K562 (cell line): ENCODE measurements at places on chromosomes 7 and 10.
A peak's percentile ranks its signal among the peaks of the same experiment; 100 is the strongest.

DNA sequence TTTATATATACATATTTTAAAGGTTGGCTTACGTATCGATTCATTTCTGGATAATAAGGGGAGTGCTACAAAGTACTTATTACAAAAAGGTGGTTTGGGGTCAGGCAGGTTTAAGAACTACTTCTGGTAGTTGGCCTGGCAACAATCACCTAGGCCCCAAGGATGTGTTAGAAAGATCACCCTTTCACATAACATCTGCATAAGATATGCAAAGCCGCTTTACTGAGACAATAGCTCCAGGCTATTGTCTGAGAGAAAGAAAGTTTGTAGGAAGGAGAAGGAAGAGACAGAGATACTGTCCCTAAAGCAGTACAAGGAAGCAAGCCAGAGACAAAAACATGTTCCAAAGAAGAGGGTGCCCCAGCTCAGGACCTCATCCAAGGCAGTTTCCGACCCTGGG lies 6.2 kb downstream of the PAXIP1 start:
- H3K27me3 ChIP-seq = no peaks in the 10 kb centered on the region
- no peak overlapping the region for H3K4me3 ChIP-seq
- H3K4me1 ChIP-seq = peaks cover 13% of the 10 kb centered on the region
- DNase-seq = no peak
- H3K27ac ChIP-seq = no peak overlapping the region

GRCh38 chr7:73758581-73759138 lies 11.4 kb downstream of the CLDN3 start:
- peak; percentile 57 for DNase-seq
- no peak overlapping the region for H3K27ac ChIP-seq
- no peak overlapping the region for H3K4me3 ChIP-seq
- no peaks in the 10 kb centered on the region for H3K36me3 ChIP-seq
- no peaks in the 10 kb centered on the region for H3K27me3 ChIP-seq

DNA sequence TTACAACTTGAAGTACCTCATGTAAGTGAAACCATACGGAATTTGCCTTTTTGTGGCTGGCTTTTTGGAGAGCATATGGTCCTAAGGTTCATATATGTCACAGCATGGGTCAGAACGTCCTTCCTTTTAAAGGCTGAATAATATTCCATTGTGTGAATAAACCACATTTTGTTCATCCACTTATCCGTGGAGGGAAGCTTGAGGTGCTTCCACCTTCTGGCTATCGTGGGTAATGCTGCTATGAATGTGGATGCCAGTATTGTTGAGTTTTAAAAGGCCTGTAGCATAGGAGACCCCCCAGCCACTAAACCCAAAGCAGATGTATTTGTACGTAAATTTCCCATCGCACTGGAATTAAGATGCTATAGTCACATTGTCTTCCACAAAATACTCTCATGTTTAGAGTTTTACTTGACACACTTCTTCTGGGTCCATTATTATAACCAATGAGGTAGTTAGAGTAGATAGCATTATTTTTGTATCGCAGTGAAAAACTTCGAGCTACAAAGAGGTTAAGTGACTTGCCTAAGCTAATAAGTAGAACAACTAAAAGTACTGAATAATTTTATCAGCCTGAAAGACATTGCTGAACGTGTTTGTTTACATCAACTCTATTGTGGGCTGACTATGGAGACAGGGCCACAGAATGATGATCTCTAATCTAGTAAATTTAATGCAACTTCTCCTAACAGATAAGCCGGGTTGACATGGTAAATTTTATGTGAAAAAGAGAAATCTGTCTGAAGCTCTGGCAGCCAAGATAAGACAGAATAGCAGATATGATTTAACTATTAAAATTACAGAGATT lies 183.0 kb upstream of the CTBP2 start:
- H3K27ac ChIP-seq = no peak overlapping the region
- no peaks in the 10 kb centered on the region for H3K36me3 ChIP-seq
- peak; percentile 15 for DNase-seq

- no peak overlapping the region for H3K27ac ChIP-seq
- H3K27me3 ChIP-seq = no peaks in the 10 kb centered on the region
- DNase-seq = no peak
- peaks cover 15% of the 10 kb centered on the region; the same call in 2 of the 3 replicates for H3K36me3 ChIP-seq
Observed at GRCh38 chr7:16318989-16319915, 102.1 kb downstream of the CRPPA start.

GRCh38 chr10:79139124-79139835 lies 70.5 kb downstream of the ZMIZ1 start:
- no peaks in the 10 kb centered on the region for H3K27me3 ChIP-seq
- peak overlapping the region; percentile 35; the same call in 1 of the 3 replicates for H3K27ac ChIP-seq
- H3K4me3 ChIP-seq = no peak overlapping the region
- H3K36me3 ChIP-seq = peaks cover 45% of the 10 kb centered on the region; the same call in 2 of the 3 replicates

DNA sequence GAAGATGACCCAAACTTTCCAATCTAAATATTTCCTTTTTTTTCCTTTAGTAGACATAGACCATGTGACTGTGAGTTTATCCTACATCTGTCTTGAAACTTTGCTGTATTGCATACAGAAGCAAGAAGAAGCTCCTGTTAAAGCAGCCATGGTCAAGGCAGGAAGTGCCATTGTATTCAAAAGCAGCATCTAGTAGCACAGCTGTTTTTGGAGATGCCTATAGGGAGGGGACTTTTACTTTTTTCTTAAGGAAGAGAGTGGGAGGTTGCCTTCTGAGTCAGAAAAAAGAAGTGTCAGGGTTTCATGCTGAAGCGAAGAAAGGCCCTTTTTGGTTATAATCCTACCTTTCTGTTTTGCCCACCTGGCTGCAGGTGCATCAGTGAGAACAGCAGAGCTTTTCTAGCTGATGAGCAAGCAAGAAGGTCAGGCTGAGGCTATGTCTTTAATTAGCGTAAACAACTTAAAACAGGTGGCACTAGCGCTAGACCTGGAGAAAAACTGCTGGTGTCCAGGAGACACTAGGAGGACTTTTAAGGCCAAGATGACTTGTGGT lies 234.1 kb upstream of the AGK start:
- H3K36me3 ChIP-seq = no peaks in the 10 kb centered on the region
- no peaks in the 10 kb centered on the region for H3K4me1 ChIP-seq
- H3K27ac ChIP-seq = no peak overlapping the region
- no peak for DNase-seq

DNA sequence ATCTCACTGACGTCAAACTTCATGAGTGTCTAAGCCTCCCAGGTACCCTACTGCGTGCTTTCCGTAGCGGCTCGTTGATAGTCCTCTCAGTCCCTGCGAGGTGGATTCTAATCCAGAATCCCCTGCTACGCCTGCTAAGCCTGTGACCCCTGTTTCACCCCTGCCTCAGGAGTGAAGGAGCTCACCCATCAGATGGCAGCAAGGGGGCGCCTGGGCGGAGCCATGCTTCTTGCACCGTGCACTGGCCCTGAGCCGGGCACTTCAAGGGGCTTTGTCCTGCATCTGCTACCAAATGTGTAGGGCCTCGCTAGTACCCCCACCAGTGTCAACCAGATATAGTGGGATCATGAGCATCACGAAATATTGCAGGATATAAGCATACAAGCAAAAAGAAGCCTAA lies 918 bp upstream of the STRA8 start:
- DNase-seq = peak; percentile 82
- H3K4me1 ChIP-seq = peaks cover 13% of the 10 kb centered on the region; the same call in 2 of the 3 replicates
- H3K36me3 ChIP-seq = no peaks in the 10 kb centered on the region
- H3K27ac ChIP-seq = no peak overlapping the region
- H3K27me3 ChIP-seq = no peaks in the 10 kb centered on the region
